ENCODE measurements at places on chromosomes 13 and 19. TPM values are rescaled to one million over a fixed set of nuclear protein-coding genes. Genes with fewer than 3 reads are reported as not detected.

The MUC16 gene
- not detected for polyA plus RNA-seq

The KANK3 gene
- not detected for polyA plus RNA-seq

The PLPPR3 gene
- polyA plus RNA-seq, result not detected

The IGFL2 gene
- polyA plus RNA-seq, result not detected

The TBXA2R gene
- polyA plus RNA-seq, result 24.8 TPM

The ZNF99 gene
- 0.37 TPM for polyA plus RNA-seq

GRCh38 chr19:11018179-11018578 is 57.3 kb downstream of the SMARCA4 start:
- DNase-seq, result no peak

- DNase-seq, result no peak
These were observed 1610.7 kb upstream of the PCDH20 start for GRCh38 chr13:63026285-63026797.

DNA sequence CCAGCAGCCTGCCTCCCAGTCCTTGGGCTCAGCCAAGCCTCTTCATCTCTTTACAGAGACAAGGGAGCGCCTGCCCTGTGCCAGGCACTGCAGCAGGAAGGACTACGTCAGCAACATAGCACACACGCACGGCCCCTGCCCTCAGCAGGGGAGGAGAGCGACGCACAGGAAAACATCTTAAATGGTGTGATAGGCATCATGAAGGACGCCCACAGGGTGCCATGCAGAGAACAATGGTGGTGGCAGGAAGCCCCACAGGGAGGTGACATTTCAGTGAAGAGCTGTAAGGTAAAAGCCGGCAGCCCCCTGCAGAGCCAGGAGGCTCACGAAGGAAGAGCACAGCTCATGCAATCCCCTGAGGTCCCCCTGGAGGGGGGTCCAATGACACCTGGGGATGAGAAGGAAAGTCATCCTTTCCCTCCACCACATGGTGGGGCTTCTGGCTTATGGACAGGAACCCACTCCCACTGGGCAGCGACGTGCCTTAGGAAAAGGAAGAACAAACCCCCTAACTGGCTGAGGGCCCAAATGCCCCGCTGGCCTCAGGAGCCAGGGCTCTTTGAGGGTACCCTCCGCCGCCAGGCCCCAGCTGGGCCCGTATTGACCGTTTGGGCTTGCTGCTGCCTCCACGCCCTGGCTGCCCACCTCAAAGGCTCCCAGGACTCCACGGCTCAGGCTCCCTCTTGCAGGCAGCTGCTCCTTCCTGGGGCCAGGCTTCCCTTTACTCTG is 37.3 kb upstream of the C13orf42 start:
- DNase-seq, result no peak

DNA sequence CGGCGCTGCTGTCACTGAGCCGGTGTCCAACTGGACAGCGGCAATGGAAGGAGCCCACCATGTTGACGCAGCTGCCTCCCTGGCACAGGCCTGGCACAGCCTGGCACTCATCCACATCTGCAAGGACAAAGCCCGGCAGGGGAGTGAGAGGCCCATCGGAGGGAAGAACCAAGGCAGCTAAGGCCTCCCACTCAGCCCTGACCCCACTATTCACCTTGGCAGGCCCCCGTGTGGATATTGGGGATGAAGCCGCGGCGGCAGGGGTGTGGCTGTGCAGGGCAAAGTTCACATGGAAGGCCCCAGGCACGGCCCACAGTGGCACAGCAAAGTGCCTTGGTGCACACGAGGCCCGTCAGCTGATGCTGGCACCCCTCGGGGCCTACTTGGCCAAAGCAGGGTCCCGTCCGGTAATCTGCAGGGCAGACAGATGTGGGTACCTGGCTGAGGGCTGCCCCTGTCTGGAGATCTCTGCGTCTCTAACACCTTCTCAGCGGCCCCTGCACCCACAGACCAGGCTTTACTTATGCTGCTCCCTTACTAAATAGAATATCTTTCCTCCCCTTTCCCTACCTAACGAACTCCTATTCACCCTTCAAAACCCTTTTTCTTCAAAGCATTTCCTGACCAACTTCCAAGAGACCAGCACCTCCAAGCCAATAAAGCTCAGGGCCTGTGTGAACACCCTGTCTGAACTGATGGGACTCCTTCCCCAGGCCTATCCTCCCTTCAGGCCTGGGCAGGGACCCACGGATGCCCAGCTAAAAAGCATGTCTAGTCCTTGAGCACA is 7.5 kb downstream of the FBN3 start:
- no peak for DNase-seq

DNA sequence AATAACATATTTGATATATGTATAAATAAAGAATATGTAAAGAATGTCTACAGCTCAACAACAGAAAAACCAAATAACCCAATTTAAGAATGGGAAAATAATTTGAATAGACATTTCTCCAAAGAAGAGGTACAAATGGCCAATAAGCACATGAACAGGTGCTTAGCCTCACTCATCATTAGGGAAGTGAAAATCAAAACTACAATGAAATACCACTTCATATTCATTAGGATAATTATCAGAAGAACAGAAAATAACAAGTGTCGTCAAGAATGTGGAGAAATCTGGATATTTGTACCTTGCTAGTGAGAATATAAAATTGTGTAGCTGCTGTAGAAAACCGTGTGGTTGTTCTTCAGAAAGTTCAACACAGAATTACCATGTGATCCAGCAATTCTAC is 8.4 kb upstream of the SUPT20H start:
- DNase-seq, result no peak

DNA sequence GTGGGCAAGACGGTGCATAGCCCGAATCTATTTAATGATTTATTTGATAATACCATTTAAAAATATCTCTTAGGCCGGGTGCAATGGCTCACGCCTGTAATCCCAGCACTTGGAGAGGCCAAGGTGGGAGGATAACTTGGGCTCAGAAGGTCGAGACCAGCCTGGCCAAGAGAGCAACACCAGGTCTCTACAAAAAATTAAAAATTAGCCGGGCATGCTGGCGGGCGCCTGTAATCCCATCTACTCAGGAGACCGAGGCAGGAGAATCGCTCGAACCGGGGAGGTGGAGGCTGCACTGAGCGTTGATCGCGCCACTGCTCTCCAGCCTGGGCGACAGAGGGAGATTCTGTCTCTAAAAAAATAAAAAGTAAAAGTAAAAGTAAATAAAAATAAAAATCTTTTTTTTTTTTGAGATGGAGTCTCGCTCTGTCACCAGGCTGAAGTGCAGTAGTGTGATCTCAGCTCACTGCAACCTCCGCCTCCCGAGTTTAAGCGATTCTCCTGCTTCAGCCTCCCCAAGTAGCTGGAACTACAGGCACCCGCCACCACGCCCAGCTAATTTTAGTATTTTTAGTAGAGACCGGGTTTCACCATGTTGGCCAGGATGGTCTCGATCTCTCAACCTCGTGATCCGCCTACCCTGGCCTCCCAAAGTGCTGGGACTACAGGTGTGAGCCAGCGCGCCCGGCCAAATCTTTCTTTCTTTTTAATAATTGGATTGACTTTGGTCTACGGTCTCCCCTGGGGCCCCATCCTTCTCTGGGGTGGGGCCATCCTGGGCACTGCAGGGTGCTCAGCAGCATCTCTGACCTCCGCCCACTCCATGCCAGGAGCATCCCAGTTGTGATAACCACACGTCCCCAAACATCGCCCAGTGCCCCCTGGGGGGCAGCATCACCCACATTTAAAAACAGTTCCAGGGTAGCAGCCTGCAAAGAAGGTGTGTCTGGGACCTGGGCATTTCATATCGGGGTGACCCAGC is 90.7 kb downstream of the GNG7 start:
- DNase-seq, result no peak

- DNase-seq, result no peak
These were observed 33.1 kb downstream of the MYO16 start for GRCh38 chr13:108662528-108662927.

DNA sequence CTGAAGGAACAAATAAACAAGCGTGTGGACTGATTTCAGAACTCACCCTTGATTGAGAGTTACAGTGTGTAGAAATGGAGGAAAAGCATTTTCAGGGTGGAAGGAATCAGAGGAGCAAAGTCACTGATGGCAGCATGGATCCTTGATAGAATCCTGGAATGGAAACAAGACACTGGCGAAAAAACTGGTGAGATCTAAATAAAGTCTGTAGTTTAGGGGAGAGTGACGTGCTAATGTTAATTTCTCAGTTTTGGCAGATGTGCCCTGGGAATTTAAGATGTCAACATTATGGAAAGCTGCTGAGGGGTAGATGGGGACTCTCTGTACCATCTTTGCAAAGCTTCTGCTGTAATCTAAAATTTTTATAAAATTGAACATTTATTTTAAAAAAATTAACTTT is 378.0 kb downstream of the UQCRFS1 start:
- DNase-seq, result no peak

- DNase-seq, result no peak
These were observed 6.6 kb downstream of the AP2S1 start for GRCh38 chr19:46844067-46844489.

GRCh38 chr13:109745702-109746101 is 40.7 kb downstream of the IRS2 start:
- DNase-seq, result no peak

DNA sequence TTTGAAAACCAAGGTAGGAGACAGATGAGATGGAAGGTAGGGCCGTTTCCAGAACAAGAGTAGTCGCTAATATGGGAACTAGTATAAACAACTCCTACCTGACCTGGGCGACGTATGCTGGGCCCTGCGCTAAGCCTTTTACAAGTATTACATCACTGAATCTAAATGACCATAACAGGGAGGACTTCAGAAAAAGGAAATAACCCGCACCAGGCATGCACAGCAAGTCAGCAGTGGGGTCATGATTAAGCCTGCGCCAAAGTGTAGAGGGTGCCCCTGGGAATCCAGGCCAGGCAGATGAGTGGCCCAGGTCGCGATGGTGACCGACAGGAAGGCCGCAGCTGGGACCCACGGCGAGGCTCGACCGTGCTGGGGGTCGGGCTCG is 613 bp downstream of the ATP13A1 start:
- DNase-seq, result no peak

DNA sequence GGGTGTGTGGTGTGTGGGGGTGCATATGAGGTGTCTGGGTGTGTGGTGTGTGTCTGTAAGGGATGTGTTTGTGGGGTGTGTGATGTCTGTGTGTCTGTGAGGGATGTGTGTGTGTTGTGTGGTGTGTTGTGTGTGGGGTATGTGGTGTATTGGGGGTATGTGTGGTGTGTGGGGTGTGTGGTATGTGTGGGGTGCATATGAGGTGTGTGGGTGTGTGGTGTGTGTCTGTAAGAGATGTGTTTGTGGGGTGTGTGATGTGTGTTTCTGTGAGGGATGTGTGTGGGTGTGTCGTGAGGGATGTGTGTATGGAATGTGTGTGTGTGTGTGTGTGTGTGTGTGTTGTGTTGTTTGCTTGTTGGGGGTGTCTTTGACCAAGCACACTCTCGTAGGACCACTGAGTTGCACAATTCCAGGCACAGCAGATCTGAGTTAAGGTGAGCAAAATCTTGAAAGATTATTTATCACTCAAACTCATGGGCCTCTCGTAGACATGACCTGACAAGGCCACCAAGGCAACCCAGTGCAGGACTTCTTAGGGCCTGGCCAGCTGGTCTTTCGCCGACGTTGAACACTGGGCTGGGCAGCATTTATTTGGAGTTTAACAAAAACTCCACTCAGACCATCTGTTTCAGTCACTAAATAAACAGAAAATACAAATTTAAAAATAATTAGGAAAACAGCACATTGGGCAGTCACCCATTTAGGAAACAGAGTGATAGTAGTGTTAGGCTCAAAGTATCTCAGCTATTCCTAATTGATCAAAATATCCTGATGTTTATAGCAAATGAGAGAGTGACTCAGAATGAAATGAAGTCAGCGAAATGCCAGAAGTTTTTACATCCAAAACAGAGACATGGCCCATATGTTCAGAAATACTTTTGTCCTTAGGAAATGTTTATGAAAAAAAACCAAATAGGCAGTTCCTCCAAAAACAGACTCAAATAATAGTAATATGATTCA is 301.1 kb downstream of the FGF9 start:
- no peak for DNase-seq
